SK-MEL-5 (cell line): ENCODE measurements at places on chromosomes 1 and 21. TPM values are rescaled to one million over a fixed set of nuclear protein-coding genes. Genes with fewer than 3 reads are reported as not detected.
A peak's percentile ranks its signal among the peaks of the same experiment; 100 is the strongest.

The USH2A gene
- total RNA-seq, result 0.67 and 0.79 TPM in 2 replicates

The SLC45A3 gene
- total RNA-seq, result 5.5 and 5.8 TPM in 2 replicates

The SLAMF9 gene
- 13.6 and 17.9 TPM in 2 replicates for total RNA-seq

DNA sequence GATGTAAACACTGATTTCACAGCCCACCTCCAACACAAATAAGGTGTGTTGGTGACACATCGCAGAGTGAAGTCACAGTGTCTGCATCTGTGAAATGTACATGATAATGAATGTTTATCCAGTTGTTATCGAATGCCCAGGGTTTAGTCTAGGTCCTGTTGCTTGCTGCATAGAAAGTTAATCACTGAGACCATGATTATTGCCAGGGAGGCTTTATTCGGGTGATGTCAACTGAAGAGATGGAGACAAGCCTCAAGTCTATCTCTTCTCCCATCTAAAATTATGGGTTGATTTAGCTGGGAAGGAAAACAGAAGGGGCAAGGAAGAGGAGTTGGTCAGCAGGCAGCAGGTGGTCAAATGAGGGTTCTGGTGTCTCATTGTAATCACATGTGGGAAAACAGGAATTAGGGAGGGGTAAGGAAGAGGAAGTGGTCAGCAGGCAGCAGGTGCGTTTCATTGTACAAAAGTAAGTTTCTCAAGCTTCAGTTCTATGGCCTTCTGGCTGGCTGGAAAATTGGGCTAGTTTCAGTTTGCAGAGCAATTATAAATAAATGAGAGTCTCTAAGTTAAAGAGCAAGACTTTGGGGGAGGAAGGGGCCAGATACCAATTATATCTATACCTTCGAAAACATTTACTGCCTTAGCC, 146.3 kb upstream of the DNAH14 start:
- no peak for DNase-seq

- peak; percentile 61 for DNase-seq
Measured at GRCh38 chr1:37486680-37487618, 12.6 kb downstream of the ZC3H12A start.

- DNase-seq, result peak; percentile 32
Measured at GRCh38 chr1:1435106-1435903, at the start of gene VWA1. TSS of gene VWA1 (plus strand) at chr1:1435690. CDS start at chr1:1435749, 59 bp downstream.

The RIIAD1 gene
- total RNA-seq, result 0.85 TPM in 1 of 2 replicates, not detected in the other

DNA sequence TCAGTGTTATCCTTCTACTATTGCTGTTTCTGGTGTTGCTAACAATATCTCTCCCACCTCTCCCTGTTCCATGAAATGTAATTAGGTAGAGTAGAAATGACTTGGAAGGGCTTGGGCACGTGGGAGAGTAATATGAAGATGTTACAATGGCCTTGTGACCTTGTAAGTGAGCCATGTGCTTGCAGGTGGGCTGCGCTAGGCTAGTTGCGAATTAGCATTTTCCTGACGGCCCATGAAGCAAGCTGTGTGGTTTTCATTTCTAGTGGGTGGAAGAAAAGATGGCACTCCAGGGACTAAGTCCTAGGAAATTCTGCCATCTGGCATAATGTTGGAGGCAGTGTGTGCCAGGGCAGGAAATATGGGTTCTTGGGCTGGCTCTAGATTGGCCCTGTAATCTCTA, 7.8 kb upstream of the DDX20 start:
- no peak for DNase-seq

The OR2L2 gene
- not detected in 2 replicates for total RNA-seq

GRCh38 chr1:157196245-157196543, 58.0 kb upstream of the ETV3 start:
- no peak for DNase-seq

The VPS13D gene
- total RNA-seq, result 8.9 and 10.4 TPM in 2 replicates

The SYTL1 gene
- total RNA-seq, result not detected in 2 replicates

GRCh38 chr21:14838400-14838799, 226.4 kb downstream of the NRIP1 start:
- no peak for DNase-seq

DNA sequence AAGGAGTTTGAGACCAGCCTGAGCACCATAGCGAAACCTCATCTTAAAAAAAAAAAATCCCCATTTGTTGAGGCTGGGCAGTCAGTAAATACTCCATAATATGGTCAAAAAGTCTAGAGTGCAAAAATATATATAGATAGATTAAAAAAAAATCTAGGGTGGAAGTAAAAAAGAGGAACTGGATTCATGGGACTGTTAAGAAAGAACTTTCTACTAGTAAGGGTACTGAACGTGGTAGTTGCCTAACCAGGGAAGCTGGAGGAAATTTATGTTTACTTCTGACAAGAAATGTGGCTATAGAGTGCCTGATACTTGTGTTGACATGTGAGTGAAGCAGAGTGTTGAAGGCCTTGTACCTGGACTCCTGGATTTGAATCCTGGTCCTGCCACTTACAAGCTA, 265.9 kb upstream of the FAM78B start:
- no peak for DNase-seq

The DNAH14 gene
- total RNA-seq, result 74.1 and 85.4 TPM in 2 replicates

The TAL1 gene
- total RNA-seq, result 0.13 TPM in 2 replicates

The S100PBP gene
- 16.9 and 21.3 TPM in 2 replicates for total RNA-seq

- no peak for DNase-seq
Measured at GRCh38 chr1:165647970-165648369, 16.9 kb downstream of the MGST3 start.

GRCh38 chr1:48688102-48688760, 88.5 kb downstream of the BEND5 start:
- peak; percentile 37 for DNase-seq

DNA sequence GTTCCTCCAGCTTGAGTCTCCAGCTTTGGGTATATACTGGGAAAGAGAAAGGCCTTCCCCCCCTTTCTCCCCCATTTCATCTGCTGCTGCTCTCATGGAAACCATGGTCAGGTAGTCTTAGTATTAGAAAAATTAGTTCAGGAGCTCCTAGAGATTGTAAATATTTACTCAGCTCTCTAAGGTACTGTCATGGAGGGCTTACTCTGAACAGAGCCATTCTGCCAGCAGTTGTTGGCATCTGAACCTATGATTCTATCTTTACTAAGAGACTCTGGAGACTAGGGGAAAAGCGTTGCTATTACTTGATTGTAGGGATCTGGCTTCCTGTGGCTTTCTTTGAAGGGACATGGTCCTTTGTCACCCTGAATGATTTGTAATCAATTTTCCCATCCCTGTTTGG, 6.1 kb downstream of the INTS3 start:
- DNase-seq, result no peak

The MRAP gene
- not detected in 2 replicates for total RNA-seq
